ENCODE measurements at places on chromosomes 16 and 17. TPM values are rescaled to one million over a fixed set of nuclear protein-coding genes. Genes with fewer than 3 reads are reported as not detected.

NLRC3 gene
- total RNA-seq: 0.23 TPM

ZNF385C gene
- total RNA-seq: 0.36 TPM

OTOP2 gene
- total RNA-seq: not detected

PRKCB gene
- 2.1 TPM for total RNA-seq

NOS2 gene
- total RNA-seq: 0.07 TPM

ZPBP2 gene
- total RNA-seq: not detected

PCYT2 gene
- 26.0 TPM for total RNA-seq

CCL16 gene
- not detected for total RNA-seq

RHBDL1 gene
- 4.9 TPM for total RNA-seq

KRT25 gene
- not detected for total RNA-seq

CACNG3 gene
- total RNA-seq: not detected

GAS2L2 gene
- 0.07 TPM for total RNA-seq

ELMO3 gene
- total RNA-seq: 1.2 TPM

PEMT gene
- total RNA-seq: 25.4 TPM

LRRC36 gene
- not detected for total RNA-seq

SDR42E2 gene
- not detected for total RNA-seq

RGS9 gene
- total RNA-seq: 8.6 TPM

ATP6V0D1 gene
- 114 TPM for total RNA-seq

SEPTIN1 gene
- total RNA-seq: 0.48 TPM

C16orf82 gene
- not detected for total RNA-seq

SPATA32 gene
- total RNA-seq: not detected

SLC6A2 gene
- not detected for total RNA-seq

RNF40 gene
- 85.4 TPM for total RNA-seq

ZG16 gene
- not detected for total RNA-seq

KRTAP9-8 gene
- total RNA-seq: not detected

CDIPT gene
- total RNA-seq: 88.1 TPM

KDM8 gene
- 3.4 TPM for total RNA-seq

MT1H gene
- not detected for total RNA-seq

ARHGDIG gene
- 3.3 TPM for total RNA-seq

PPP1R1B gene
- total RNA-seq: 0.39 TPM

PRR15L gene
- not detected for total RNA-seq

KRT34 gene
- total RNA-seq: not detected

PDIA2 gene
- total RNA-seq: 1.2 TPM

NDRG4 gene
- 22.2 TPM for total RNA-seq

ZFPM1 gene
- 8.0 TPM for total RNA-seq

HOXB3 gene
- total RNA-seq: not detected

FBXL16 gene
- 3.7 TPM for total RNA-seq

EVI2A gene
- total RNA-seq: 1.1 TPM

KCTD11 gene
- 41.4 TPM for total RNA-seq

MLKL gene
- total RNA-seq: 5.6 TPM

SYT17 gene
- total RNA-seq: 2.5 TPM

TP53TG3C gene
- not detected for total RNA-seq

DNAAF8 gene
- 2.7 TPM for total RNA-seq

RPA1 gene
- total RNA-seq: 68.8 TPM

Data from astrocyte (in vitro differentiated cells and primary cell).